ENCODE measurements at places on chromosomes 2 and 18.

DNA sequence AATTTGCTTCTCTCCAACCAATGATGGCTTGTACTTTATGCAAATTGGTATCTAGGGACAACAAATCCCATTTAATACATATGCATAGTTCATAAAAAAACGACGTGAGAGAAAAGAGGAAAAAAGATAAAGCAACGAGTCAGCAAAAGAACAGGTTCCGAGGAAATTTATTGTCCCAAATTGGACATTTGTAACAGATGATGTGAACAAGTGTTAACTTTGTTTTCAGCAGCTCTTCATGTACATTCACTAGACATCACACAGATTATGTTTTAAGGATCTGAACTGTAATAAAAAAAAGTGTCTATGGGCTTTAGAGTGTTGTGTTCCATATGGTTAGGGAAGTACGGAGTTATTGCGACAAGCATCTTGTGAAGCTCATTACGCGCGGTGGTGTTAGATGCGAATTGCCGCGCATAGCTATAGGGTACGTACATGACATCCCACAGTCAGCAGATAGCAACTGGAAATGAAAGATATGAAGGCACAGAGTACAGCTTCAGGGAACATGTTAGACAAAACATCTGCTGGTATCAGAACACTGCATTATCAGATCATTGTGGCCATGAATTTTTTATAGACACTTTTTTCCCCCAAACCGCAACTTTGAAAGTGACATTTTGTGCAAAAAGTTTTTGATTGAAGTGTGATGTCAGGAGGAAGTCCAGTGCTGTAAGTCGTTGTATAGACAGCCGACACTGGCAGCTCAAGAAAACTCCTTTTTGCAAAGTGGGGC is 1073.1 kb upstream of the FANCL start:
- DNase-seq = no peak

DNA sequence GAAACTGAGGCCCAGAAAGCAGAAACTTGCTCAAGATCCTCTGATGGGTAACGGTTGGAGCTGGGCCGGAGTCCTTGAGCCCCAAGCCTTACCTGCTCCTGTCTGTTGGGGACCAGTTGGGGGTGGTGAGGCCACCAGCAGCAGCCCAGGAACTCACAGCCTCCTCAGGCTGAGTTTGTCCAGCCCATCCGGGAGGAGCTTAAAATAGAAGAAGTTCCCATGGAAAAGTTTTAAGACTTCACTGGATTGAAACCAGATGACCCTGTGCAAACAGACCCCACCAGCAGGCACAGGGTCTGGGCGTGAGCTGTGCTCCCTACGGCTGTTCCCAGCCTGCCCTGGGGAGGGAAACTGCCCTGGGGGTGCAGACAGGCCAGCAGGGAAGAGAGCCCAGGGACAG is 40.6 kb upstream of the FOSL2 start:
- DNase-seq = no peak

DNA sequence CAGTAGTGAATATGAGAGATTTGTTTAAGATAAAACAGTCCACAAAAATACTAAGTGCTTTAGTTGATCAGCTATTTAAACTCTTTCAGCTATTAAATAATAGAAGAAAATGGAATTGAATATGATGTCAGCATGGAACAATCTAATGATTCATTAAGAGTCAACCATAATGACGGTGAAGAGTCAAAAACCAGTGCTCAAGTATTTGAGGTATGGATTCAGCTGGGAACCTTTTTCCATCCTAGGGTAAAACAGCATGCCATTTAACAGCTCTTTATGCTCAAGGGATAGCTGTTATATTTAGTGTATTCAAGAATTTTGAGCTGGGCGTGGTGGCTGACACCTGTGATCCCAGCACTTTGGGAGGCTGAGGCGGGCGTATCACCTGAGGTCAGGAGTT is 29.7 kb downstream of the CARF start:
- DNase-seq = peak; percentile 26

DNA sequence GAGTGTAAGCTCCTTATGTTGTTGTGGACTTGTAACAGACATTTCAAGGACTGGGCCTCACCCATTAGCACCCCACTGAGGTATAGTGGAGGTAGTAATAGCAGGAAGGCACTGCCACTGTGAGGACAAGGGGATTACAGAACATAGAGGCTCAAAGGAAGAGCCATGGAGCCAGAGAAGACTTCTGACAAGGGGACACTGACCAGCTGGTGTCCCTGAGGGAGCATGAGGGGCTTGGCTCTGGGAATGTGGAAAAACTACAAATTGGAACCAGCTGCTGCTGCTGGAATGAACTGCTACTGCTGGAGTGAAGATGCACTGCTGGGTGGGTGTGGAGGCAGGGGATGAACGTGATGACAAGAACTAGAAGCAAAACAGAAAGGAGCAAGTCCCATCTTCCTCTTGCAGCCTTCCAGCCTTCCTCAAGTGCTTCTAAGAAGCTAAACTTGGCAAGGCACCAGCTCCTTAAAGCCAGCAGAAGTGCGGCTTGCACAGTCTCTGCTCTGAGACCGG is 167.3 kb upstream of the NOSTRIN start:
- peak; percentile 28 for DNase-seq

DNA sequence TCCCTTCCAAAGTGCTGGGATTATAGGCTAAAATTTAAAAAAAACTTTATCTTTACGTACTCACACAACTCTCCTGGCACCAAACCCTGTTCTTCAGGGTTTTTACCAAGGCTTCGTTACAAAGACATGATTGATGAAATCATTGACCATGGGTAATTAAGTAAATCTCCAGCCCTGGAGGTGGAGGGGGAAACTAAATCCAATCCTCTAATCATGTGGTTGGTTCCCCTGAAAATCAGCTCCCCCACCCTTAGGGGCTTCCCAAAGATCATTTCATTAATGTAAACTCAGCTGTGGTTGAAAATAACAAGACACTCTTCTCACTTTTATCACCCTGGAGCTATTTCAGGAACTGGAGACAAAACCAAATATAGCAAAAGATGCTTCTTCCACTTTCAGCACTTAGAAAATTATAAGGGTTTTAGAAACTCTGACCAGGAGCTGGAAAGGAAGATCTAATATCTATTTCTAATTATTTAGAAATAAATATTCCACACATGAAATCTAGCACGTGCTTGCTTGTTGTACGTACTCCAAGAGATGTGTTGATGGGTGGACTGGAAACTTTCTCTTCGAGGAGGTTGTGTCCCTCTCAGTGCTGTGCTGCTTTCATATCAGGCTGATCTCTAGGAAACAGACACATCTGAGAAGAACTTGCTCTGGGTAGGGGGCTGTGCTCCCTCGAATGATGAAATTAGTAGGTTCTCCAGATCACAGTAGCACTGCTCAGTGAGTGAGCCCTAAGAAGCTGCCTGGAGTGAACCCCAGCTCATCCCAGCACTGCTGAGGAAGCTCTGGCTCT is 67.2 kb downstream of the SMAD4 start:
- DNase-seq = no peak

- DNase-seq = no peak
Measured at GRCh38 chr2:45269149-45269793, 260.0 kb upstream of the SIX2 start.

GRCh38 chr2:149703281-149703680 is 115.7 kb upstream of the MMADHC start:
- peak; percentile 29 for DNase-seq

DNA sequence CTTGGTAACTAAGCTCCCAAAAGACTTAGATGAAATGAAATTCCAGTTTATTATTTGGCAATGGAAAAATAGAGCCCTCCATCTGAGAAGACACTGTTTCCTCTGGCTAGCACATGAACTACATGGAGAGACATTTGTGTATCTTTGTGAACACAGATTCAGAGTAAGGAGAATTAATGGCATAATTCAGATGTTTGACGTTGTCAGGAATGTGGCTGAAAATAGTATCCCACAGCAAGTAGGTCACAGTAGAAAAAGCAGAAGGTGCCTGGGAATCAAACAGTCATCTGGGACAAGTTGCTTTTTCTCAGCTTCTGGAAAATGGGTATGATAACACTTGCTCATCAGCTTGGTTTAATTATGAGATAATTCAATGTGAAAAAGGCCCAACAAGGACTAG is 288.6 kb downstream of the PTPRM start:
- no peak for DNase-seq

- no peak for DNase-seq
Measured at GRCh38 chr2:2332381-2332780, 1.3 kb upstream of the MYT1L start.

DNA sequence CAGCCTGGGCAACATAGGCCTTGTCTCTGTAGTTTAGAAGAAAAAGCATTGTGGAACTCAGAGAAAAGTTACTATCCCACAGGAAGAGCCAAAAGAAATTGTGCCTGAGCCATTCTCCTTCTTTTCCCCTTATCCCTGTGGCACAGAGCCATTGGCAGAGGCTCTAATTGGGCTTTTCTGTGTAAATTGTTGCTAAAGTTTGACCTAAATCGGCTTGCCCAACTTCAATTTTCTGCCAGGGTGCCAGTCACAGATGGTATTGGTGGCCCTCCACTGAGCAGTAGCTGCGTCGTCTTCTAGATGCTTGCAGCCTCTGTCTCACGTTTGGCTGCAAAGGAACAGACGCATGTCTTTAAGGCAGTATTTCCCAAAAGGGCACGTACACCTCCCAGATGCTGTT is 30.3 kb downstream of the ZNF532 start:
- DNase-seq = no peak

DNA sequence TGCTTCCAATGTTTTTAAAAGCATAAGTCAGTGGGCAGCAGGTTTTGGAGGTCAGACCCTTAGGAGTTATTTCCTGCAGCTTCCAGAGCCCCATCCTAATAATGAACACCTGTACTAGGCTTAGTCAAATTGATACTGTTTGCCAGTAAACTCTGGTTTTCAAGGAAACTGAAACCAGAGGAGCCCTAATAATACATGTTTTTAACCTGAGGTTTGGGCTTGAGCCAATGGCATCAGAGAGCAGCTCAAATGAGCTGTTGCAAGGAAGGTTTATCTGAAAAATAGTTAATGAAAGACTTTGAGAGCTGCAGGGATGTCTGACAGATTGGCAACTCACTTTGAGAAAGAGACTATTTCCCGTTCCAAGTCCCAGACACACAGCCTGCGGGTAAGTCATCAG is 54.6 kb downstream of the DCC start:
- DNase-seq = peak; percentile 5

GRCh38 chr2:234427081-234428061 is 69.5 kb downstream of the ARL4C start:
- DNase-seq = peak; percentile 95

DNA sequence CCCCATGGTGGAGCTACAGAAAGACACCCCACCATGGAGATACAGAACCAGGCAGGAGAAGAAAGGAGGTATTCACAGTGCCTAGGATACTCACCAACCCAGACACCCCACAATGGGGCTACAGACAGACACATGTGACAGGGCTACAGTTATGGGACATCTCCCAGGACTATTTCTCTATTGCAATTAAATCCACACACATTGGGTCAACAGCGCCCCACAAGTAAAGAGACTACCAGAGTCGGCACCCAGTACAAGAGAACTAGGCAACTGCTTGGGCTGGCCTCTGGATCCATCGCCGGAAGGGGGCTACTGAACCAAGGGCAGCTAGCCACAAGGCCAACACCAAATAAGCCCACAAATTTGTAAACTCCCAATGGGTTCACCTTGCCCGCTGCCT is 310.1 kb upstream of the NCKAP5 start:
- no peak for DNase-seq

GRCh38 chr18:6793455-6793854 is 63.9 kb downstream of the ARHGAP28 start:
- DNase-seq = no peak

GRCh38 chr2:234038076-234038802 is 12.3 kb upstream of the SPP2 start:
- no peak for DNase-seq

GRCh38 chr18:13379062-13379865 is 160.7 kb downstream of the LDLRAD4 start:
- no peak for DNase-seq

GRCh38 chr2:64225491-64225890 is 81.3 kb upstream of the PELI1 start:
- DNase-seq = no peak

GRCh38 chr2:88212251-88212790 is 42.2 kb downstream of the THNSL2 start:
- DNase-seq = peak; percentile 59

- no peak for DNase-seq
Measured at GRCh38 chr2:231360881-231361371, 34.6 kb upstream of the B3GNT7 start.

DNA sequence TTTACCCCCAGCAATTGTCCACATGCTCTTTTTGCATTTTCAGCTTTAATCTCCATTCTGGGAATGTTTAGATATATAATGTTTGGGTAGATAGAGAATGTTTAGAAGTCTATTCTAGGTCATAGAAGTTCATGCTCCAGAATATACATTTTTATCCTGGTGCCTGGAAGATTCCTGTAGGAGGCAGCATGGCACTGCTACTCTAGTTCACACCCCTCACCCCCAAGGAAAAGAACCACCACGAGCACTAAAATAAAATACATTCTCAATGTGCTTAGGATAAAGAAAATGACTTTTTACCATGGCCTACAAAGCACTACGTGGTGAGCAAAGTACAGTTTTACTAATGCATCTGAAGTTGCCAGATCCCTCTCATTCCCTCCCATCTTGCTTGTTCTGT is 53.8 kb downstream of the MYO1B start:
- DNase-seq = no peak

- DNase-seq = no peak
Measured at GRCh38 chr2:50649626-50650402, 382.1 kb downstream of the NRXN1 start.

DNA sequence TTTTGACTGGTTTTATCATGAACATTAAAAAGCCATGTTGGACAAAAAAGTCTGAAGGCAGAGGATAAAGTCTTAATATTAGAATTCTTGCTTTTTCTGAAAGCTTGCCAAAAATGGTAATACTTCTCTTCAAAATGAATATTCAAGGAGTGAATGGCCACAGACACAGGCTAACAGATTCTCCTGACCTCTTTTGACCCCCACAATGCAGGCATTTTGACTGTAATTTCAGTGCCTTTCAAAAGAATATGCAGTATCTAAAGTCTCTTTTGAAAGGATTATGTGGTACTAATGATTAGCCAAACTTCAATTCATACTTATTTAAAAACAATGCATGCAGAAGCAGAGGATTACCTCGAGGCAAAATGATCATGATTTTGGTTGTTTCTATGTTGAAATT is 557.8 kb upstream of the GCFC2 start:
- DNase-seq = peak; percentile 13

Measured in astrocyte of the hippocampus (primary cell).